ENCODE measurements at places on chromosomes 5 and 9. TPM values are rescaled to one million over a fixed set of nuclear protein-coding genes. Genes with fewer than 3 reads are reported as not detected.

Gene DDX46
- total RNA-seq = 31.2 TPM

Gene KCNMB1
- total RNA-seq = 0.05 TPM

Gene CCDC180
- 1.4 TPM for total RNA-seq

Gene AQP7
- not detected for total RNA-seq

Gene CFAP157
- total RNA-seq = not detected

Gene SHISAL2B
- not detected for total RNA-seq

Gene ARHGEF28
- total RNA-seq = 8.1 TPM

Gene SLC6A19
- total RNA-seq = not detected

Gene FBP1
- total RNA-seq = not detected

Gene FOXD4
- total RNA-seq = under 0.01 TPM

Gene DOCK8
- under 0.01 TPM for total RNA-seq

Gene CDH6
- 82.3 TPM for total RNA-seq

Gene ECSCR
- total RNA-seq = 0.74 TPM

Gene SPTAN1
- 280 TPM for total RNA-seq

Gene AGXT2
- total RNA-seq = not detected

Gene ADCY2
- not detected for total RNA-seq

Gene PLPP7
- total RNA-seq = 6.1 TPM

Gene NSD1
- 55.4 TPM for total RNA-seq

Gene MYO10
- total RNA-seq = 264 TPM

Gene BRINP1
- total RNA-seq = not detected

Gene C1QTNF3
- 0.30 TPM for total RNA-seq

Gene C7
- not detected for total RNA-seq

Gene KIF12
- total RNA-seq = not detected

Gene PAEP
- total RNA-seq = not detected

Gene HTR4
- not detected for total RNA-seq

Gene SAPCD2
- total RNA-seq = 5.7 TPM

Gene TCF7
- 0.09 TPM for total RNA-seq

Gene DNAH5
- total RNA-seq = 1.1 TPM

Gene SPAAR
- not detected for total RNA-seq

Gene GRXCR2
- total RNA-seq = not detected

Gene DNAJA1
- total RNA-seq = 120 TPM

Gene MELK
- 3.0 TPM for total RNA-seq

Gene PRR16
- total RNA-seq = 1.8 TPM

Gene FAM163B
- 0.30 TPM for total RNA-seq

Gene MAPK9
- 38.6 TPM for total RNA-seq

Gene PLCXD3
- total RNA-seq = under 0.01 TPM

Gene FCHO2
- total RNA-seq = 8.0 TPM

Gene TBC1D2
- 26.7 TPM for total RNA-seq

Gene OSMR
- total RNA-seq = 111 TPM

Gene FKTN
- total RNA-seq = 62.7 TPM

Gene RMI1
- 6.8 TPM for total RNA-seq

Gene CCDC187
- total RNA-seq = not detected

Gene ERBIN
- 55.9 TPM for total RNA-seq

Gene CYSTM1
- total RNA-seq = 5.0 TPM

Gene PRXL2C
- 9.5 TPM for total RNA-seq

Gene IL31RA
- 1.5 TPM for total RNA-seq

Gene OTULINL
- total RNA-seq = 0.14 TPM
